ENCODE measurements at places on chromosomes 3 and 15. TPM values are rescaled to one million over a fixed set of nuclear protein-coding genes. Genes with fewer than 3 reads are reported as not detected.
A peak's percentile ranks its signal among the peaks of the same experiment; 100 is the strongest.

The RBPMS2 gene
- total RNA-seq = 200 TPM

The CACNA2D2 gene
- 2.6 TPM for total RNA-seq

The SEMA3F gene
- total RNA-seq = 5.1 TPM

GRCh38 chr15:98964466-98965133, 43.0 kb downstream of the PGPEP1L start:
- DNase-seq = no peak

GRCh38 chr3:118970819-118971218, 63.8 kb downstream of the IGSF11 start:
- DNase-seq = peak; percentile 25

Measured in heart right ventricle (tissue), 16 donors.